Activated naive CD4-positive, alpha-beta T cell treated with anti-CD3 and anti-CD28 coated beads, Interleukin-2, amount 50 U/mL, for 72 hours (primary cell): ENCODE measurements at places on chromosomes 7 and 10.

DNA sequence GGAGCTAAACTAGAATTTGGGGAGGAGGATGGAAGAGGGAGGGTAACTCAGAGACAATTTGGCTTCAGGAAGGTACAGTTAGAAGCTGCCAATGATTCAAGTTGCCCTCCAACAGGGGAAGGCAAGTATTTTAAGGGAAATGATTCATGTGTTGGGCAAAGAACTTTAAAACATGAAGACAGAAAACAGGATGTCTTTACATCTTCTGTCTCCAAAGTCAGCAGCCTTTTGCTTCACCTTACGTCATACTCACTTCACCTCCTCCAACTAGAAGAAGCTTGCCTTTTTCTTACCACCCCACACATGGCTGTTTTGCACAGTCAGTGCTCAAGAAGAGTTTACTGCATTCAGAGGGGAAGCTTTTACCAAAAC, 36.1 kb downstream of the PPP1R3C start:
- no peak for DNase-seq

DNA sequence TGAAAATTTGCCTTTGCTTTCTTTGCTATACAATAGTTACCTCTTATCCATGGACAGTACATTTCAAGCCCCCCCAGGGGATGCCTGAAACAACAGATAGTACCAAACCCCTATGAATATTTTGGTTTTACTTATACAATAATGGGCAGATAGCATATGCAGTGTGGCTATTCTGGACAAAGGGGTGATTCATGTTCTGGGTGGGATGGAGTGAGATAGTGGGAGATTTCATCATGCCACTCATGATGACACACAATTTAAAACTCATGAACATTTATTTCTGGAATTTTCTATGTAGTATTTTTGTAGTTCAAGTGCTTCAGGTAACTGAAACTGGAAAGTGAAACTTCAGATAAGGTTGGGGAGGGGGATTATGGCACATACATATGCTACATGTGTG, 12.0 kb downstream of the STARD3NL start:
- DNase-seq = no peak

DNA sequence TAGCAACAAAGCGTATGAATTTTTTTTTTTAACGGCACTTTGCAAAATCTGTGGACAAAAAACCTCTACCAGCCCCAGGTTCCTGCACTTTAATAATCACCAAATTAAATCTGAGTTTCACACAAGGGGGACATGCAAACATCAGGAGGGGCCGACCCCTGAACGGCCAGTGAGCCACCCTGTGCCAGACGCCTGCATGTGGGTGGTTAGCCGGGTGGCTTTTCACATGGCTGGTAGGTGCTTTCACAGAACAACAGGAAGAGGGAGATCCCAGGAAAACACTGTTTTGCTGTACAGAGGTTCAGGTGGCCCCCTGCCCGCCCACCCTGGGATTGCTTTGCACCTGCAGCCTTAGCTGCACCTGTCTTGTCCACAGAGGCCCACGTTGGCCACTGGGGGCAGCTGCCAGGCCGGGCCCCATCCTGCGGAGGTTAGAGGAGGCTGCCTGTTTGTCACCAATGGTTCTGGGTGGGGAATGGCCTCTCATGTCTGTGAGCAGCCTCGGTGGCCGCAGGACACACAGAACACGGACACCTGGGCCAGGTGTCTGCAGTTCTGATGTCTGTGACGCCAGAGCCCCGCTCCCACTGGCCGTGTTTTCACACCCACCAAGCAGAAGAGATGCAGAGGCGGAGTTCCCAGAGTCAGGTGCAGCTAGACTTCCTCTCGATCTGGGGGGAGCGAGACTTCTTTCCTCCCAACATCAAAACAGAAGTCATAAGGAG, 107.7 kb downstream of the FAM53B start:
- DNase-seq = no peak

GRCh38 chr7:36735172-36735571, 10.9 kb upstream of the AOAH start:
- DNase-seq = no peak

- no peak for DNase-seq
Measured at GRCh38 chr10:100969187-100970075, at the start of gene SEMA4G. SEMA4G (plus strand) TSS chr10:100969504; CDS start chr10:100972913, 3,409 bp downstream.

DNA sequence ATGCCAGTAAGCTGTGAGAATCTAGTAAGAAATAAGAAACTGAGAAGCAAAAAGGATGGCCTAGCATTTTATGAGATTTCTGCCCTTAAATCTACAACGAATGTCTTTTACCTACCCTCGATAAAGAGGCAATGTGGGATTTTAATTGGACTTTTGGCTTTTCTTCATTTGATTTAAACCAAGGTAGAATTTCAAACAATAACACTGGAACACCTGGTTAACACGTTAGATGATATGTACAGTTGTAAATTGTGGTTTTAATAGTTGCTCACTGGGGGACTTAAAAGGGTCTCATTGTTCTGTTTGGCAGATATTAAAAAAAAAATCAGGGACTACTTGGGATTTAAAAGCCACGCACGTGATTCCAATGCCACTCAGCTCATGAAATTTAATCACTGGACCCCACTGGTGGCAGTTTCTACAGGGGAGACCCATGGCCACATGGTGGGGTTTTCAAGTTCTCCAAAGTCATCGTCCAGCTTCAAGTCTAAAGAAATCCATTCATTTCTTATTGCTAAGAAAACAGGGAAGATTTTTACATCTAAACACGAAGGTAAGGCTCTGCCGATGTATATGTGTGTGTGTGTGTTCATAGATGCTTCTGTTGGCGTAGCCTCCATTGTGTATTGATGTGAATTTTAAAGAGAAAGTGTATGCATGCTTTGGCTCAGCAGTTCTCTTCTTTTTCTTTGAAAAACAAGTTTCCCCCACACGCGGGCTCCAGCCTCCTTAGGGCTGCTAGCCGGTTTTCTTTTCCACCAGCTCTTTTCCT, 588.6 kb upstream of the MKI67 start:
- no peak for DNase-seq
